ENCODE measurements at places on chromosomes 2 and 18.

DNA sequence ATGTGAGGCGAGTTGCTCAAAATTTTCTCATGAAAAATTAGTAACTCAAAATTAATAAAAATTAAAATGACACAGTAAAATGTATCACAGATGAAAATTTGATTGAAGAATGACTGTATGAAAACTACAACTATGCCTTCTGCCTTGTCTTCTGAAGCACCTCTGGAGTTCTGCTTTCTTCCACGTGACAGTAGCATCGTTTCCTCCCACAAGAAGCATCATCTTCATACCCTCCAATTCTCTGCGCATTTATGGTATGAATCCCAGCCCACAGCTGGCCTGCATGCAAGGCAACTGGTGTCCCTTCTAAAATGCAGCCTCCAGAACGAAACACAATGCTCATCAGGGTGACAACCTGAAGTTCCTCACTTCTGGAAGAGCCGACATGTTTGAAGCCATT lies 189.9 kb downstream of the MYO1B start:
- H3K27ac ChIP-seq, result no peak overlapping the region
- H3K36me3 ChIP-seq, result no peaks in the 10 kb centered on the region
- H3K4me1 ChIP-seq, result no peaks in the 10 kb centered on the region
- no peak for DNase-seq
- H3K27me3 ChIP-seq, result no peaks in the 10 kb centered on the region

- H3K27ac ChIP-seq, result no peak overlapping the region
Measured at GRCh38 chr2:158498749-158499136, 42.0 kb downstream of the PKP4 start.

DNA sequence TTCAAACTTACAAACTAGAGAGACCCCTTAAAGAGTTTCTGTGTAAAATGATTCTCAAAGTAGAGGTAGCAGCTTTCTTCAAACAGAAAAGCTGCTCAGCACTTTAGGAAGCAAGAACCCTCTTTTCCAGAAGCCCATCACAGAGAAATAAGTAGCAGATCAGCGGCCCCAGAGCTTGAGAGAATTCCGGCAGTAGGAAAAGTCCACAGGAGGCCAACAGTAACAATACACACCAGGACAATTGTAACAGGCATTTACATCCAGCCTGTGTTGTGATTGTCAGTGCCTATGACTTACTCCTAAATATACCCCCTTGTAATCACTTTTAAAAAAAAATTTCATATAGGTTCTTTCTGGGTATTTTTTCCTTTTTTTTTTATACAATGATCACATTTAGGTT lies 161.4 kb upstream of the ACVR2A start:
- H3K27ac ChIP-seq, result no peak overlapping the region
- DNase-seq, result no peak

- H3K4me1 ChIP-seq, result peaks cover 19% of the 10 kb centered on the region
- DNase-seq, result no peak
- H3K27me3 ChIP-seq, result no peaks in the 10 kb centered on the region
- H3K36me3 ChIP-seq, result peaks cover 99% of the 10 kb centered on the region
- H3K27ac ChIP-seq, result no peak overlapping the region
Measured at GRCh38 chr2:28930205-28930604, 35.7 kb downstream of the WDR43 start.

DNA sequence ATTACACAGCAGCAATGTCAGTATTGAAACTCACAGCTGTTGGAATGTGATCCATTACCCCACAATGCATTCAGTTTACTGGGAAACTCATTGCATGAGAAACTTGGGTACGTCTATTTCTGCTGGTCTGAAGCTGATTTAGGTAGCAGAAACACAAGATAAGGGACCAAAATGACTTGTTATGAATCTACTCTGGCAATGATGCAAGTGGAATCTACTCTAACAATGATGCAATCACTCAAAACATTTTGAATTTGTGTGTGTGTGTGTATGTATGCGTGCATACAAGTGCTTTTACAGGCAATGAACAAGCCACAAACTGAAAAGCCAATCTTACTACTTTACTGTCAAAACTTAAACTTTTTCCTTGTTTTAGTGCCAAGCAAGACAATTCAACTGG lies 406.7 kb downstream of the ADCYAP1 start:
- DNase-seq, result no peak
- no peaks in the 10 kb centered on the region for H3K36me3 ChIP-seq
- no peaks in the 10 kb centered on the region for H3K4me1 ChIP-seq
- no peak overlapping the region for H3K27ac ChIP-seq

- H3K4me3 ChIP-seq, result peak overlapping the region; percentile 7
- H3K36me3 ChIP-seq, result no peaks in the 10 kb centered on the region
- H3K27ac ChIP-seq, result no peak overlapping the region
- peaks cover 11% of the 10 kb centered on the region for H3K27me3 ChIP-seq
- no peaks in the 10 kb centered on the region for H3K4me1 ChIP-seq
Measured at GRCh38 chr18:11733031-11733430, 44.0 kb downstream of the GNAL start.

DNA sequence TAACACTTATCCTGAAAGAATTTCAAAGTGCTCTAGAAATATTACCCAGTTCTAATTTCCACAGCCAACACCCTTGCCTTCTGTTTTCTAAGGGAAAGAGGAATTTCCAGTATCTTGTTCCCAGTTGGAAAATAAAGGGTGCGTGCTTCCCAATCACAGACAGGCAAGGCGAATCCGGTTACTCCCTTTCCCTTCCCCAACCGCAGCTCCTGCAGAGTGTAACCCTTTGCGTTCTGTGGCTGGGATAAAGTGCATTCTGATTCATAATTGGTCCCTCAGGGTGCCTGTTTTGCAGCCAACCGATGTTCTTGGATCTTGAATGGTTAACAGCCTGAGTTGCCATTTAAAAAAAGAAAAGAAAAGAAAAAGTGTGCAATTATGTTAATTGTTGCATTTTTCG lies 40.6 kb upstream of the PGAP1 start:
- H3K27me3 ChIP-seq, result no peaks in the 10 kb centered on the region
- DNase-seq, result no peak
- no peaks in the 10 kb centered on the region for H3K36me3 ChIP-seq
- no peak overlapping the region for H3K27ac ChIP-seq
- no peaks in the 10 kb centered on the region for H3K4me1 ChIP-seq
- H3K4me3 ChIP-seq, result no peak overlapping the region

- no peaks in the 10 kb centered on the region for H3K4me1 ChIP-seq
- H3K36me3 ChIP-seq, result no peaks in the 10 kb centered on the region
- no peaks in the 10 kb centered on the region for H3K27me3 ChIP-seq
- H3K4me3 ChIP-seq, result no peak overlapping the region
- no peak for DNase-seq
- H3K27ac ChIP-seq, result no peak overlapping the region
Measured at GRCh38 chr2:234211797-234212196, 161.3 kb downstream of the SPP2 start.

DNA sequence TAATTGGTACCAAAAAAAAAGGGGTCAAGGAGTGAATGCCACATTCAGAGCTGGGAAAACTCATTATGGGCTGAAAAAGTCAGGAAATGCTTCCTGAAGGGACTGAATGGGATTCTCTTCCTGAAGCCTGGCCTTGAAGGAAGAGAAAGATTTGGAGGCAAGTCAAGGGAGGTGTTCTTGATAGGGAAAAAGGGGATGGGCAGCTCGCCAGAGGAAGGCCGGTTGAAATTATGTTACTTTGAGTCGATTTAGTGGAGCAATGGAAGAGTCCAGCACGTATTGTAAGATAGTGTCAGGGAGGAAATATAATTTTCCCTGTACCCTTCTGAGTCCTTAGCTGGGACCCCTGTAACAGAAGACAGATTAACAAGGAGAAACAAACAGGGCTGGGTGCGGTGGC lies 115.3 kb upstream of the STPG4 start:
- no peak overlapping the region for H3K4me3 ChIP-seq
- no peaks in the 10 kb centered on the region for H3K27me3 ChIP-seq
- DNase-seq, result no peak
- peaks cover 28% of the 10 kb centered on the region for H3K4me1 ChIP-seq
- peak overlapping the region; percentile 90 for H3K27ac ChIP-seq

GRCh38 chr2:236617221-236617737 lies 47.7 kb downstream of the ACKR3 start:
- H3K4me1 ChIP-seq, result no peaks in the 10 kb centered on the region
- H3K36me3 ChIP-seq, result no peaks in the 10 kb centered on the region
- no peaks in the 10 kb centered on the region for H3K27me3 ChIP-seq

- H3K27me3 ChIP-seq, result no peaks in the 10 kb centered on the region
- peaks cover 5% of the 10 kb centered on the region for H3K4me1 ChIP-seq
- no peak overlapping the region for H3K4me3 ChIP-seq
- no peak for DNase-seq
- H3K36me3 ChIP-seq, result no peaks in the 10 kb centered on the region
Measured at GRCh38 chr2:229660951-229661350, 53.4 kb downstream of the DNER start.

DNA sequence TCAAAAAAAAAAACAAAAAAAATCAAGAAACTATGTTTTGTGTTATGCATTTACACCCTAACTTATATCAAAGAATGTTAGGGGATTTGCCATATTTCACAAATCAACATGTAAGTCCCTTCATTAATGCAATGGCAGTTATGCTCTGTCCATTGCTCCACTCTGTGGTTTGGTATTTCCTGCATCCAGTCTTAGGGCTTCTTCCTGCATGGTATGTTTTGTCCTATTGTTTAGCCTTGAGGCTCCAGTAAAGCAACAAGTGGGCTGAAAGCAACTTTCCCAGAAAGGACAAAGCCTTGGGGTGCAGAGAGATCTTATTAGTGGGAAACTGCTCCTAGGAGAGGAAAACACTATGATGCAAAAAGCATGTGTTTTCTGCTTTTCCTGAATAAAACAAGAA lies 474.1 kb downstream of the IRS1 start:
- no peaks in the 10 kb centered on the region for H3K27me3 ChIP-seq
- no peak overlapping the region for H3K27ac ChIP-seq
- H3K36me3 ChIP-seq, result no peaks in the 10 kb centered on the region

DNA sequence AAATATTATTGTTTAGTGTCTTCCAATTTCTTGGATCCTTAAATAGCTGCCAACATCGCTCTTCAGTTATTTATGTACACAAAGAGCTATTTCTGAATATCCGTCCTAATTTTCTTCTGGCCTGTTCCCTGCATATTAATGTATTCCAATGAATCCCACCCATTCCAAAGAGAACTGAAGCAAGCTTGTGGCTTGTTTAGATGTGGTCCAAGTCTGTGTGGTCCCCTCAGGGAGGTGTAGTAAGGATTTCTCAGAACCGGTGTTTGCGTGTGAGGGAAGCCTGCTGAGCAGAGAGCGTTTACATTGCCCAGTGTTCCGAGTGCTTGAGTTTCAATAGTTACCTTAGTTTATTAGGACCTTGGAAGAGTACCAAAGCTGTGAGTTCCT lies 25.1 kb upstream of the IL1R1 start:
- H3K27ac ChIP-seq, result no peak overlapping the region
- no peaks in the 10 kb centered on the region for H3K4me1 ChIP-seq
- H3K27me3 ChIP-seq, result no peaks in the 10 kb centered on the region
- no peak overlapping the region for H3K4me3 ChIP-seq
- no peaks in the 10 kb centered on the region for H3K36me3 ChIP-seq

DNA sequence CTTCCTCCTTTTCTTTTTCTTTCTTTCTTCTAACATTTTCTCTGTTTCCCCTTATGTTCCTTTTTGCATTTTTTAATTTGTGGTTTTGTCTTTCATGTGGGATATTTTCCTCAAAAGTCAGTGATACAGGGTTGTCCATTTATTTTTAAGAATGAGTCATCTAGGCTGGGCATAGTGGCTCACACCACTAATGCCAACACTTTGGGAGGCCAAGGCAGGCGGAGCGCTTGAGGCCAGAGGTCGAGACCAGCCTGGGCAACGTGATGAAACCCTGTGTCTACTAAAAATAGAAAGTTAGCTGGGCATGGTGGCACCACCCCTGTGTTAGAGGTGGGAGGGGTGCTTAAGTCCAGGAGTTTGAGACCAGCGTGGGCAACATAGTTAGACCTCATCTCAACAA lies 35.8 kb downstream of the KATNAL2 start:
- no peak for DNase-seq
- H3K4me3 ChIP-seq, result no peak overlapping the region
- H3K36me3 ChIP-seq, result no peaks in the 10 kb centered on the region
- H3K4me1 ChIP-seq, result no peaks in the 10 kb centered on the region
- no peak overlapping the region for H3K27ac ChIP-seq

GRCh38 chr18:12895626-12896025 lies 11.6 kb upstream of the PTPN2 start:
- no peak overlapping the region for H3K27ac ChIP-seq
- DNase-seq, result no peak
- no peaks in the 10 kb centered on the region for H3K27me3 ChIP-seq
- H3K4me1 ChIP-seq, result no peaks in the 10 kb centered on the region
- no peak overlapping the region for H3K4me3 ChIP-seq
- H3K36me3 ChIP-seq, result no peaks in the 10 kb centered on the region

GRCh38 chr2:122960759-122961641 lies 1064.1 kb upstream of the CNTNAP5 start:
- H3K36me3 ChIP-seq, result no peaks in the 10 kb centered on the region
- no peak for DNase-seq
- H3K27me3 ChIP-seq, result peaks cover 12% of the 10 kb centered on the region
- H3K4me3 ChIP-seq, result no peak overlapping the region
- no peak overlapping the region for H3K27ac ChIP-seq
- peaks cover 7% of the 10 kb centered on the region for H3K4me1 ChIP-seq

DNA sequence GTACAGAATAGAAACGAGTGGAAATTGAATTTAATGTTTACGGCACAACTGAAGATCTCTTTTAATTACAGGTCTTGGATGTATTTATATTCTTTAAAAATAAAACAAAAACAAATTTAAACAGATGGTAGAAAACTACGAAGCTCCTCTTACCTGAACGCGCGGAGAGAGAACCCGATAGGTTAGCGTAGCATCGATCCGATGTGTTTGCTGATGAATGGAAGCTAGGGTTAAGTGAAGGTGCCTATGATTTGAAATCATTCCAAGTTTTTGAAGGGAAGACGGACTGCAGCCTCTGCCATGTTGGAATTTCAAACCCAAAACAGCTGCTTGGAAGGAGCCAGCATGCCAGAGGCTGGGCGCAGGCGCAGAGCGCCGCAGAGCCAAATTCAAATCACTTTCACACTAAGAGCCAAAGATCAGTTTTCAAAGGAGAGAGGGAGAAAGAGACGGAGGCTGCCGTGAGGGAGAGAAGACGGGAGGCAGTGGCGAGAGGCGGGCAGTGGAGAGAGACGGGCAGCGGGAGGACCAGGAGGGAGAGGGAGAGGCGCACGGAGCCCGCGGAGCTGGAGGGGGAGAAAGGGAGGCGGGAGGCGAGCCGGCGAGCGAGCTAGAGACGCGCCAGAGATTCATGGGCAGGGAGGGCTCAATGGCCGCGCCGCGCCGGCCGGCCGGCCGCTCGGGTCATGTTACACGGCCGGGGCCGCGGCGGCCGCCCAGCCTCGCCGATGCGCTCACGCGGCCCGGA lies at the start of gene FIGN:
TSS of gene FIGN (minus strand) at position 324 of the 748 bp plus-strand sequence. CDS start 1,081 bp downstream, outside the sequence.
- H3K27me3 ChIP-seq, result no peaks in the 10 kb centered on the region
- peak; percentile 74 for DNase-seq
- H3K4me3 ChIP-seq, result peak within 1 kb of the TSS; percentile 63
- H3K36me3 ChIP-seq, result no peaks in the 10 kb centered on the region

DNA sequence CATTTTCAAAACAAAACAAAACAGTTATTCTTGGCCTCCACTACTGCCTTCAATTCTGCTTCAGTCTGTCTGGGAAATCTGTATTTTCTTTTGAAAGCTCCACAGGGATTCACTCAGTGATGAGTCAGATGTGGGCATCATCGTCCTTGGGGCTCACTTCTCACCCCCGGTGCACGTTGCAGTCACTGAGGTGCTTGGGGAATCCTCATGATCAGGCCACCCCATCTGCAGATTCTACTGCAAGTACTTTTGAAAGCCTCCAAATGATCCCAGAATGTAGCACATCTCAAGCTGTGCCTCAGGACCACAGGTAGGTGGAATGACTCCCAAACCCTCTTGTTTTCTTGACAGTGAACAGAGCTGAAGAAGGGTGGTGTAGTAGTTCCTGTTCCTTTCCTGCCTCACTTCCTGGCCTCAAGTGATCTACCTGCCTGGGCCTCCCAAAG lies 34.3 kb downstream of the LPIN2 start:
- H3K27me3 ChIP-seq, result no peaks in the 10 kb centered on the region
- H3K4me1 ChIP-seq, result peaks cover 26% of the 10 kb centered on the region
- no peak for DNase-seq
- H3K36me3 ChIP-seq, result no peaks in the 10 kb centered on the region
